ENCODE measurements at places on chromosomes 7 and 10.

DNA sequence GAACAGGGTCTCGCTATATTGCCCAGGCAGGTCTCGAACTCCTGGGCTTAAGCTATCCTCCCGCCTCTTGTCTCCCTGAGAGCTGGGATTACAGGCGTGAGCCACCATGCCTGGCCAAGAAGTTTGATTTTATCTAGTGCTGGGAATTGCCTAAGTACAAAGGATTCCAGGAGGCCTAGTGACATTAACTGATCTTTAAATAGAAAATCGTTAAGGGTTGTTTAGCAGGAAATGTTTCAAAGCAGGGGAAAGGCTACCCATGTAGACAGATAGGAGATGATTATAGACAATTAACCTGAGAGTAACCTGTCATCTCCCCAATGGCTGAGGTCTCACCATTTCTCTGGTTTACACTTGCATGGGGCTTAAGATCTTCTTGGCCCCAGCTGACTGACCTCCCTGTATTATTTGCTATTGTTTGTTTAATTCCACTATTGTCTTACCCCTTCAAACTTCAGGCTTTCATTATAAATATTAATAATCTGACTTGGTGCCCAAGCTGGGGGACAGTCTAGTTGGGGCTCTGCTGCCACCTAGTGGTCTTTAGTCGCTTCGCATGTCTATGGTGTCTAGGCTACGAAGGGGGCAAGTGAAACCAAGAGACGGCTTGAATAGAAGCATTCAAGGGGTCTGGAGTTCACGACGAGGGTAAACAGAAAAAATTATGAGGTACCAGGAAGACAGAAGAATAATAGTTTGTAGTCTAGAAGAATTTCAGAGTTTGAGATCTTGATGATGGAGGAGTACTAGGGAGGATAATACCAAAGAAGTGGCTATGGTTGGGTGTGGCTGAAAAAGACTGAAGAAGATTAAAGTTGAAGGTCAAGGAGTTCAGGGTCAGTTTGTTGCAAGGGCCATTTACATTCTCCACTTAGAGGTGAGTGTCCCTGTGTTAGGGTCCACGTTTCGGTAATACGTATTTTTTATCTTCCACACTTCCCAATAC, 40.4 kb upstream of the BPGM start:
- H3K27ac ChIP-seq = no peak overlapping the region
- DNase-seq = peak; percentile 11
- H3K27me3 ChIP-seq = no peaks in the 10 kb centered on the region
- no peaks in the 10 kb centered on the region for H3K36me3 ChIP-seq
- no peaks in the 10 kb centered on the region for H3K4me1 ChIP-seq
- peak overlapping the region; percentile 18 for H3K4me3 ChIP-seq

DNA sequence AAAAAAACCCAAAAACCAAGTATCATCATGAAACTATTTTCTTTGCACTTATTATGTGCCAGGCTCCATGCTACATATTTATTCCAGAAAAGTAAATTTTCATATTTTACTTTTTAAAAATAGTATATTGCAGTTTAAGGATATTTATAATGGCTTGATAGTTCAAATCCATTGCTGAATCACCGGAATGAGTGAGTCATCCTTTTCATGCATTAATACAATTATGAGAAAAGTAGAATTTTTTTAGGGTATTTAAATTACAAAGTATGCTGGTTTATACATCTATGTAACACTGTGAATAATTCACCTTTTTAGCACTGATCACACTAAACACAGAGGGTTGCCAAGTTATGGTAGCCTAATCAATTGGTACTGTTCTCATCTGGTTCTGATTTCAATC, 54.3 kb downstream of the SLC16A9 start:
- DNase-seq = no peak
- H3K4me1 ChIP-seq = no peaks in the 10 kb centered on the region
- H3K36me3 ChIP-seq = no peaks in the 10 kb centered on the region
- no peak overlapping the region for H3K4me3 ChIP-seq
- H3K27ac ChIP-seq = no peak overlapping the region

DNA sequence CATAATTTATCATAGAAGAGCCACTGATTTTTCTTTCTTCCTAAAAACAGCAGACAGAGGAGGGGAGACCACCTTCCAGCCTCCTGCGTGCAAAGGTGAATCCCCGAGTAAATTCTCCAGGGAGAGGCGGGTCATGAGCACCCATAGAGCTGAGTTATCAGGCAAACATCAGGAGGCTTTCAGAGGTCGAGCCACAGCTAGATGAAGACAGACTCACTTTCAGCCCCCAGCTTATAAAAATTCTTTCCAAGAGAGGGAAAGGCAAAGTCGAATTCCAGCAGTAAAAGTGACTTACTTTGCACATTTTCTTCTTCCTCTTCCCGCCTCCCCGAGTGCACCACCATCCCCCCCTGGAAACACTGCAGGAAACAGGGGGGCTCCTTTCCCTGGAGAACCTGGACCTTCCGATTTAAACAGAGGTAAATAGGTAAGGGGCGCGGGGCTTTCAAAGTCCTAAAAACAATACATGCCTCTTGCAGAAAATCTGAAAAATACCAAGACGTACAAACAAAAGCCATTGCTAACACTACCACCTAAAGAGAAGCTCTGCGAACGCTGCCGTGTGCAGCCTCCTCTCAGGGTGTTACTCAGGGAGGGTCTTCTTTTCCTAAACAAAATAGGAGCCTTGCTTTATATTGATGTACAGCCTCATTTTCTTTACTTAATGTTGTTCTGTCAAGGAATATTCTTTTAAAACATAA, 163.8 kb downstream of the SVIL start:
- peaks cover 26% of the 10 kb centered on the region for H3K4me1 ChIP-seq
- peak overlapping the region; percentile 65 for H3K27ac ChIP-seq
- DNase-seq = no peak
- H3K36me3 ChIP-seq = peaks cover 22% of the 10 kb centered on the region
- no peaks in the 10 kb centered on the region for H3K27me3 ChIP-seq

- H3K4me3 ChIP-seq = peak overlapping the region; percentile 68
- no peaks in the 10 kb centered on the region for H3K36me3 ChIP-seq
- H3K27me3 ChIP-seq = peaks cover 5% of the 10 kb centered on the region
- no peak for DNase-seq
- H3K27ac ChIP-seq = no peak overlapping the region
These were observed 905 bp downstream of the ASB13 start for GRCh38 chr10:5665373-5666007.

- no peak for DNase-seq
- no peaks in the 10 kb centered on the region for H3K36me3 ChIP-seq
- H3K27me3 ChIP-seq = no peaks in the 10 kb centered on the region
- H3K4me3 ChIP-seq = no peak overlapping the region
- H3K27ac ChIP-seq = no peak overlapping the region
These were observed 331.4 kb downstream of the ELMO1 start for GRCh38 chr7:37117292-37117691.
